ENCODE measurements at places on chromosomes 11 and 22.

DNA sequence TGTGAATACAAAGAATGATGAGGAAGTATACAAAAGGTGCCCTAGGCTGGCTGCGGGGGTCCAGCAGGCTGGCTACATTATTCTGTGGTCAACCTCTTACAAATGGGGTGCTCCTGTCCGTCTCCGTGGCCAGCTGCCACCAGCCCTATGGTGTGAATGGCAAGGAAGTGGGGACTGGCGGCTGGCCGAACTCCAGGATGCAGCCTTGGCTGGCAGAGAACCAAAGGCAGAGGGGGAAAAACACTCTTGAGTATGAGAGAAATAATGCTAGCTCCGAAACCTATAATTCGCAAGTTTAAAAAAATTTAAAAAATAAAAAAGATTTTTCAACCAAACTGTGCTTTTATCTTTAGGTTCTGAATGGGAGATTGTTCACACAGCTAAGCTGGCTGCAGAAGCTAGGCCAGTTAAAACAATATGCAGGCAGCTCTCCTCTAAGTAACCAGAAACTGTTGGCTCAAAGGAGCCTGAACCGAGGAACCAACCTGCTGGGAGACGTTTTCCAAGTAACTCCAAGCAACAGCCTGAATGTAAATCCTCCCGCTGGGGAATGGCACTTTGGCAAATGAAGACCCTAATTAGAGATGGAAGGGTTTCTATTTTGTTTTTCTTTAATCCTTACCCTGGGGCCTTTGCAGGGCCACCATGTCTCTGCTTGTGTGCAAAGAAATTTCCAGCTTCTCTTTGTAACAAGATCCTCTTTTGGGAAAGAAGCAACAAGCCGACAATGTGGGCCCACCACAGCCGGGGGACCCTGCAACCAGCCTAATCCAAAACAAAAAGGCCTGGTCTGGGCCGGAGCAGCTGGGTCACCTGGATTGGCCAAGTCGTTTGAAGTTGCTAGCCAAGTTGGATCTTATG, 50.2 kb downstream of the C22orf31 start:
- no peak for DNase-seq

DNA sequence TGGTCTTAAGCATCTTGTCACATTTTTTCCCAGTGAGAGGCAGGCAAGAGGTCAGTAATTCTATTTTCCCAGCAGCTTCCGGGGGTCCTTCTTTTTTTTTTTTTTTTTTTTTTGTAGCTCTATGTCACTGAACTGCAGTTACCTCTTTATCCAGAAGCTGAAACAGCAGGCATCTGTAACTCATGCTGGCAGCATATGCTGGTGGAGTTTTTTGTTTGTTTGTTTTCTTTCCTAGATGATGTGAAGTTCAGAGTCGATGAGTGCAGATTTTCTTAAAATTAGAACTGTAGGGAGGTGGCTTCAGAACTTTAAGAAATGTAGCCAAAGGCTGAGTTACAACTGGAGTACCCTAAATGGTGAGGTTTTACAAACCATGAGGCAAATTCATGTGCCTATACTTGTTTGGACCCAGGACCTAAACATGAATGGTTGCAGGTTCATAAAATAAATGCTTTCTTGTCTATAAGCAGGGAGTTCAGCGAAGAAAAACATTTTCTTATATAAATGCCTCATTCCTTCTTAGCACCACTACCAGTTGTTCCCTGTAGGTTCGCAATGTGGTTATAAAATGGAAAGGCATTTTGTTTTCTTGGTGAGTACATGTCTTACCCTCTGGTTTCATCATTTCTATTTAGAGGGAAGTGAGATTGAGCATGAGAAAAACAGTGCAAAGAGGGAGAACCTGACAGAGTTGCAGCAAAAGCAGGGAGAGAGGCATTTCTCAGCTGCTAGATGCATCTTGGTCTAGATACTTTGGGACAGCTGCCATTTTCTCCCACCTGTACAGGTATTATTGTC, 84.0 kb downstream of the TRIM44 start:
- no peak for DNase-seq

DNA sequence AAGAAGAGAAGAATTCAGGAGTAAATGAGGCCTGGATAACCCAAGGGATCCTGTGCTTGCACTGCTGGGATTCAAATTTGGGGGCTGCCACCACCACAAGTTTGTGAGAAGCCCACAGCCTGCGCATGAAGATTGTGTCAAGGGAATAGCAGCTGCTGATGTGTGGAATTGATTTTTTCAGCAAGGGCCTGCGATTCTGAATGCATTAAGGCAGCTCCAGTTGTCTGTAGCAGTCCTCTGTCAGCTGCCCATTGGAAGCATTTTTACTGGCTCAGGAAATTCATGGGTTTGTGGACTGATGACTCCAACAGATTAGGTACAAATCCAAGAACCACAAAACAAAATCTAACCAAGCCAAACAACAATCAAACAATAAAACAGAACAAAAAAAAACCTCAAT, 14.0 kb downstream of the ARVCF start:
- no peak for DNase-seq

- no peak for DNase-seq
Observed at GRCh38 chr22:46553189-46553588, 15.8 kb upstream of the CELSR1 start.

GRCh38 chr11:125132071-125132470, 20.6 kb upstream of the TMEM218 start:
- DNase-seq, result no peak

DNA sequence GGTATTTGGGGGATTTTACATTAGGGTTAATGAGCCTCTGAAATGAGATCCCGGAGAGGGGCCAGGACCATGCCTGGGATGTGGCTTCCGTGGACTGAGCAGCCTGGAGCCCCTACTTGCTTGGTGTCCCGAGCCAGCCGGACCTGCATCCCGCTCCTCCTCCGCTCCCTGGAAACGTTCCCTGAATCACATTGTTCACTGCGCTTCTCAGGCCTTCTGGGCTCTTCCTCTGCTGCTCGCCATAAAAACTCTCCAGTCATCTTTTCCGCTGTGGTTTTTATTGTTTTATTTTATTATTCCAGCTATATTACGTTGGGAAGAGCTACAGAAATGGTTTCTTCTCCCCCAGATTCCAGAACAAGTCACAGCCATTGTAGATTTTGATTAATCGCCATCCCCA, 13.3 kb upstream of the KCNQ1OT1 start:
- no peak for DNase-seq

DNA sequence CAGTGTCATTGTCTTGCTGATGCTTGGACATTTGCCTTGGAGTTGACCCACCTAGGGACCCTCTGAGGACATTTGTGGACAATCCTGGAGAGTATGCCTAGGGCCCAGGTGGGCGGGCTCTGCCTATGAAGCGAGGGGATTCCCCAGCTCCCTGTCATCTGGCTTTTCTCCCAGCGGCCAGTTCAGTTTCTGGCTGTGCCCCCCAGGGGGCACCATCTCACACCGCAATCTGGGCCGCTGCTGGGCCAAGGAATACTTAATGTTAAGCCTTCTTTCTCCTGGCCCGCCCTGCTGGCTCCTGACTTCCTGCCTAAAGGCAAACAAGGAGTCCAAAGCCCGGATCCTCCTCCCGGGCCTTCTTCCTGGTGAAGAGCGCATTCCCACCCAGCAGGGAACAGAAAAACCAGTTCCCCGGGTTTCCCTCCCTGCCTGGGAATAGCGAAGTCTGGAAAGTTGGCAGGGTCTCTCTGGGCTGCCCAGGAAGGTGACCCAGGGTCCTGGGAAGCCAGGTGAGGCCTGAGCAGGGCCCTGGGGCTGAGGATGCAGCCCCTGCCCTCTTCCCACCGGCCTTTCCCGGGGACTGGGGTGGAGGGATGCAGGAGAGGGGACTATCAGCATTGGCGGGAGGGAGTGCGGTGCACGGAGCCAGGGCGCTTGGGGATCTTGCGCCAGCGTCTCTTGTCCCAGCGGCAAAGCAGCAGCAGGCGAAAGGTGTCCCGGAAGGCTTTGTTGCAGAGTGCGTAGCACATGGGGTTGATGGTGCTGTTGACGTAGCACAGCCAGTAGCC, 11.9 kb downstream of the CHRM1 start:
- peak; percentile 56 for DNase-seq

GRCh38 chr11:68677432-68677831, 6.9 kb upstream of the GAL start:
- DNase-seq, result no peak

- no peak for DNase-seq
Observed at GRCh38 chr22:40443732-40444131, 73.3 kb downstream of the SGSM3 start.

DNA sequence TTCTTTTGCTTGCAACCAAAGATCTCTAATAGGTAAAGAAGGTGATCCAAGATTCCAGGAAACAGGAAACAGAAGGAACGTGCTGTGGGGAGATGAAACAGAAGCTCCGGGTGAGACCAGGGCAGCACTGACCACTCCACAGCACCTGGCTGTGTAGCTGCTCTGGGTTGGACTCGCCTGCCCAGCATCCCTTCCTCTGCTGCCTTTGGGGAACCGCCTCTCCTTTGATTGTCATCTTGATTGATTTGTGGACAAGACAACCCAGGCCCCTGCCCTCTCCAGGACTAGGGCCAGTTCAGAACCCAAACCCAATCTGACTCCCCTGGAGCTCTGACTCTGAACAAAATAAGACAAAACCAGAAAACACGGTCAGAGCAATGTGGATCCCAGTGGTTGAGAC, 14.7 kb upstream of the APOBEC3A start:
- no peak for DNase-seq

- no peak for DNase-seq
Observed at GRCh38 chr22:23383491-23384361, 196.4 kb downstream of the IGLL1 start.

DNA sequence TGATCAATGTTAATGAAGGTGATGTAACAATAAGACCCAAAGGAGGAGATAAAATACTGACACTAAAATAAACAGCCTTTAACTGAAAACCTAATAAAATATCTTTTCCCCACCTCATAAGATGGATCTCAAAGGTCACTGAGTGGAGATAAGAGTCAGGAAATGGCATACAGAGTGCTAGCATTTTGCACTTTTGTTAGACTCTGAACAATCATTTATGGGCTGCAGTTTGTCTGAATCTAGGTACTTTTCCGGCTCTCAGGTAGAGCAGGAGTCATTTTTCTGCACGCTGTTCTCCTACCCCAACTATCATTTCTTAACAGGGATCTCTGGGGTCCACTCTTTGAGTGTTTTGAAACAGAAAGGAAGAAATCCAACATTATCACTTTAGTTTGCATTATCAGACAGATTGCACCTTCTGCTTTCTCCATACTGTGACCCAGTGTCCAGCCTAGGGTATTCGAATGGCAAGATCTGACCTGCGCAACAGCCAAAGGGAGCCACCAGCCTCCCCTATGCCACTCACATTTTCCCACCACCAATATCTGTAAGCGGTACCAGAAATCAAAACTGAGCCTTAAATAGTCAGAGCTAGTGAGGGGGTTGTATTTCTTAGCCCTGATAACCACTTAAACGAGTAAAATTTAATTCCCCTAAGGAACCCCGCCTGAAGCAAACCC, 863 bp downstream of the SIAE start:
- no peak for DNase-seq

DNA sequence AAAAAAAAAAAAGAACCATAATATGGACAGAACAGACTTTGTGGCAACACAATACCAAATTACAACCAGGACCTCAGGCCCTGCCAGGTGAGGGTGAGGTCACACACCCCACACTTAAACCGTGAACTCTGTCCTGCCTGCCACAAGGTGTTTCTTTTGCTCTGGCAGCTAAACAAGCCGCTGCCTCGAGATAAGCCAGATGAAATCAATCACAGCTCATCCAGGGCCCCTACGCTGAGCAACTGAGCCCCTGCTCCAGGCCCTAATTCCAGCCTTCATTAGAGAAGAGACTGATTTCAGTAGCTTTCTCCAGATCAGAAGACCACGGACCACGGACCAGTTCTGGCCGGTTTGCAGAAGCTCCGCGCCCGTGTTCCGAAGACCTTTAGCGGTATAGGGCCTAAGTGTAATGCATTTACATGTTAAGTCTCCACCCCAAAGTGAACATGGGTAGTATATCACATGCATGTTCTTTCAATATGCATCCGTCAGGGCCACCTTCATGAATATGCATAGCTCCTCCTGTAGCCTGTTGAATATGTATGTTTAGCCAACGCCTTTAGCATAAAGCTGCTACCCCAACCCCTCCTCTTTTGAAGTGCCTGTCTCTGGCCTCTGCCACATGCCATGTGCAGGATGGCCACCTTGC, 14.8 kb upstream of the RAC2 start:
- no peak for DNase-seq

- no peak for DNase-seq
Observed at GRCh38 chr22:36086170-36086490, 57.5 kb upstream of the RBFOX2 start.

DNA sequence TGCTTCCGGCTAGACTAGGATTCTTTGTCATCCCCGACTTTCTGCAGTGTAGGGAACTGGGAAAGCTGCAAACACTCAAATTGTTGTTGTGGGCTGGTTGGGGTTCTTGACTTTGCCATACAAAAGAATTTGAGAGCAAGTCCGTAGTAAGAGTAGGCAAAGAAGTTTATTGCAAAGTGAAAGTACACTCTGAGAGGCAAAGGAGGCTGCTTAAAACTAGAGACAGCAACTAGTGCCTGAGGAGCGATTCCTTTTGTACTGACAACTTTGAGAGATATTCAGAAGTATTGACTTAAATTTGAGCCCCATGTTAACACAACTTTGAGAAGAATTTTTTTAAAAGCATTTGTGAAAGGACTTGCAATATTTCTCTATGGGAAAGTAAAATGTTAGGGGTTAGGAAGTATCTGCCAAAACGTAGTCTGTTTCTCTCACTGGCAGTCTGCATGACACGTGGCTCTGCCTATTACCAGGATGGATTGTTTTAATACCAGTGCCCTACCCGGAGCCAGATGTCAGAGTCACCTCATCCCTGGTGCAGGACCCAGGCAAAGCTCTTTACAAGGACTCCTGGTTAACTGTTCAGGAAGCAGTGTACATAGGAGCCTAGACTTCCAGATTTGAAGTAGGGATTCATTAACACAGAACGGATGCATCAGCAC, 85.0 kb upstream of the CLPB start:
- DNase-seq, result peak; percentile 16

GRCh38 chr22:44519886-44520285, 21.9 kb upstream of the RTL6 start:
- no peak for DNase-seq

- peak; percentile 86 for DNase-seq
Observed at GRCh38 chr22:44026630-44027511, 2.8 kb downstream of the PARVB start.

DNA sequence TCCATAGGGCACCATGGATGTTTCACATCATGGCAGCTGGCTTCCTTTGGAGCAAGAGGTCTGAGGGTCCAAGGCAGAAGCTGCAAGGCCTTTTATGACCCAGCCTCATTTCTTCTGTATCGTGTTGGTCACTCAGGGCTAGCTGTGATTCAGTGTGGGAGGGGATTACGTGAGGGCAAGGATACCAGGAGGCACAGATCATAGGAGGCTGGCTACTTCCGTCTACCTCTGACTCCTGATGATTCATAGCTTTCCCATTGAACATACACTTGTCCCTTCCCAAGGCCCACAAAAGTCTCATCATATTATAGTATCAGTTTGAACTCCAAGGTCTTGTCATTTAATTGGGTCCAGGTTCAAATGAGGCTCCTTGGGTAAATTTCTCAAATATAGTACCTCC, 135.3 kb upstream of the ZBED5 start:
- no peak for DNase-seq

- DNase-seq, result no peak
Observed at GRCh38 chr11:121241343-121242211, 51.0 kb upstream of the SC5D start.

- no peak for DNase-seq
Observed at GRCh38 chr11:71282581-71283351, 30.4 kb upstream of the SHANK2 start.

All from activated CD4-positive, alpha-beta T cell treated with anti-CD3 and anti-CD28 coated beads for 36 hours (primary cell).